ENCODE measurements at places on chromosomes 11 and 22. TPM values are rescaled to one million over a fixed set of nuclear protein-coding genes. Genes with fewer than 3 reads are reported as not detected.

GRCh38 chr11:74310857-74311256, 583 bp downstream of the P4HA3 start:
- no peak for DNase-seq

- no peak for DNase-seq
These were observed 1620.9 kb downstream of the FAM181B start for GRCh38 chr11:81112718-81113117.

DNA sequence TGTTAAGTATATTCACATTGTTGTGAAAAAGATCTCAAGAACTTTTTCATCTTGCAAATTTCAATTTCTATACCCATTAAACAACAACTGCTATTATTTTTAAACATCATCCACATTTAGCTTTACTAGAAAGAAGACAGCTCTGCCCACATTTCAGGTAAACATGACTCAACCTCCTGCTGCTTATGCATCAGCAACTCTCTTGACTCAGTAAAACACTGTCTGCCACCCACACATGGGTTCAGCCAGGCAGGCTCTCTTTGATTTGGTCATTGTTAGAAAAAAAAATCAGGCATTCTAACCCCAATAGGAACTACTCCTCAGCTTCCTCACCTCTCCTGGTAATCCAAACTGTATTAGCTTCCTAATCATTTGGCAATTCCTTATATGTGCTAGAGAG, 5.1 kb upstream of the ENDOD1 start:
- DNase-seq = peak; percentile 72

GRCh38 chr11:11318961-11319360, 34.1 kb downstream of the CSNK2A3 start:
- no peak for DNase-seq

- DNase-seq = peak; percentile 3
These were observed 125.7 kb upstream of the C11orf58 start for GRCh38 chr11:16612566-16613261.

GRCh38 chr11:99422581-99423427, 402.1 kb downstream of the CNTN5 start:
- DNase-seq = peak; percentile 7

DNA sequence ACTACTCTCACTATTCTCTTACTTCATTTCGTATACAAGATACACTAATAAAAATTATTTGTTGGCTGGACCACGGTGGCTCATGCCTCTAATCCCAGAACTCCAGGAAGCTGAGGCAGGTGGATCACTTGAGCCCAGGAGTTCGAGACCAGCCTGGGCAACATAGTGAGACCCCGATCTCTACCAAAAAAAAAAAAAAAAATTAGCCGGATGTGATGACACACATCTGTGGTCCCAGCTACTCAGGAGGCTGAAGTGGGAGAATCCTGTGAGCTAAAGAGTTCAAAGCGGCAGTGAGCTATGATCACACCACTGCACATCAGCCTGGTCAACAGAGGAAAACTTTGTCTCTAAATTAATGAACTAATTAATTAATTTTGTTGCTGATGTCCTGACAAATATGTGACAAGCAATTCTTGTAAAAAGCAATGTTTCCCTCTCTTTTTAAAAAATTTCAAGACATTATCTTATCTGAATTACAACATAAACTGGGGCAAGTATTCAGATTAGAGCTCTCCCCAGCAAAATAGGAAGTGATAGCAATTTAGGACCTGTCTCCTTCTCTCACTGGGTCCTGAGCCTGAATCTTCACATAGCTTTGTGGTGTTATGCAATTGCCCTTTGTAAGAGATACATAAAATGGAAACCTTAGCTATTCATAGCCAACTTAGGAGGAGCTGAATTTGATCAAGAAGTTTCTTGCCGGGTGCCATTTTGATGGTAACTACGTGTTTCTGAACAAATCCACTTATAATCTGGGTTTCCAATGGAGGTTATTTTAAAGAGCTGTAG, 17.6 kb upstream of the TMA7B start:
- no peak for DNase-seq

- DNase-seq = peak; percentile 86
These were observed 8.6 kb upstream of the UPB1 start for GRCh38 chr22:24486501-24486921.

- no peak for DNase-seq
These were observed 357.2 kb downstream of the OPCML start for GRCh38 chr11:133175103-133175502.

GRCh38 chr22:23565305-23565914, 14.7 kb downstream of the IGLL1 start:
- DNase-seq = no peak

DNA sequence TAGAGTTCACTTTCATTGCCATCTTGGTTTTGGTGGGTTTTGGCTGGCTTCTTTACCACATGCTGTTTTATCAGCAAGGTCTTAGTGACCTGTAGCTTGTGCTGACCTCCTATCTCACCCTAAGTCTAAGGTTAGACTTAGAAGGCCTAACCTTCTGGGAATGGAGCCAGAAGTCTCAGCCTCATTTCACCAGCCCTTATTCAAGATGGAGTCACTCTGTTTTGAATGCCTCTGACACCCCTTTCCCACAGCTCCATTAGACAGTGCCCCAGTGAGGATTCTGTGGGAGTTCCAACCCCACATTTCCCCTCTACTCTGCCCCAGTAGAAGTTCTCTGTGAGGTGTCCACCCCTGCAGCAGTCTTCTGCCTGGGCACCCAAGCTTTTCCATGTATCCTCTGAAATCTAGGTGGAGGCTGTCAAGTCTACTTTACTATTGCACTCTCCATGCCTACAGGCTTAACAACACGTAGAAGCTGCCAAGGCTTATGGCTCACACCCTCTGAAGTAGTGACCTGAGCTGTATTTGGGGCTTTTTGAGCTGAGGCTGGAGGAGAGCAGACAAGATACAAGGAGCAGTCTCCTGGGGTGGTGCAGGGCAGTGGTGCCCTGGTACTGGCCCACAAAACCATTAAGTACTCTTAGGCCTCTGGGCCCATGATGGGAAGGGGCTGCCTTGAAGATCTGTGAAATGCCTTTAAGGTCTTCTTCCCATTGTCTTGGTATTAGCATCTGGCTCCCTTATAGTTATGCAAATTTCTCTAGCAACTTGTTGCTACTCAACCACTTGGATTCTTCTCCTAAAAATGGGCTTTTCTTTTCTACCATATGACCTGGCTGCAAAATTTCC, 65.9 kb upstream of the SC5D start:
- no peak for DNase-seq

DNA sequence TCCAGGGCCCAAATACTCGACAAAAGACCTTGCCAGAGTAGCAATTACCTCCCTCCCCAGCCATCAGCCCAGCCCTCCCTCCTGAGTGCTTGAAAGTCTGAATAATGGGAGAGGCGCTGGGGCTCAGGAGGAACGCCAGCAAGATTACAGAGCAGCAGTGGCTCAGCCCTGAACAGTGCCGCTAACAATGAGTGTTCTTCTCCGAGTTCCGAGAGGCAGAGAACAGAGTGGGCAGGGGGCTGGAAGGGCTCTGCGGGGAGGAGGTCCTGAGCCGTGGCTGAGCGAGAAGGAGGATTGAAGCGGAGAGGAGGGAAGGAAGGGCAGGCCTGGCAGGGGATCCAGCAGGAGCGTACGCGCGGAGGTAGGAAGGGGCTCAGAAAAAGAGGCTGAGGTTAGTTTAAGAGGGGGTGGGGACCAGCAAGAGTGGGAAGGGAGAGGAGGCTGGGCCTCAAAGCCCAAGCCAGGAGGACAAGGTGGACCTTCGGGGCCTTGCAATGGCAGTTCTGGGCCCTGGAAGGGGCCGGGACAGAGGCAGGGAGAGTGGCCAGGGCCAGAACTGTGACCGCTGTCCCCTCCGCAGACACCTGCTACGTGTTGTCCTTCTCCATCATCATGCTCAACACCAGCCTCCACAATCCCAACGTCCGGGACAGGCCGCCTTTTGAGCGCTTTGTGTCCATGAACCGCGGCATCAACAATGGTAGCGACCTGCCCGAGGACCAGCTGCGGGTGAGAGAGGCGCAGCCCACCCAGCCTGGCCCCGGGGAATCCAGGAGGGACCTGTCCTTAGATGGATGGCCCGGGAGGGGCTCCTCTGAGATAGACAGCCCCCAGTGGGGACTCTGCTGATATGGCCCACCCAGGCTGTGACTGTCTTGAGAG, 20.6 kb downstream of the CYTH4 start:
- DNase-seq = no peak

DNA sequence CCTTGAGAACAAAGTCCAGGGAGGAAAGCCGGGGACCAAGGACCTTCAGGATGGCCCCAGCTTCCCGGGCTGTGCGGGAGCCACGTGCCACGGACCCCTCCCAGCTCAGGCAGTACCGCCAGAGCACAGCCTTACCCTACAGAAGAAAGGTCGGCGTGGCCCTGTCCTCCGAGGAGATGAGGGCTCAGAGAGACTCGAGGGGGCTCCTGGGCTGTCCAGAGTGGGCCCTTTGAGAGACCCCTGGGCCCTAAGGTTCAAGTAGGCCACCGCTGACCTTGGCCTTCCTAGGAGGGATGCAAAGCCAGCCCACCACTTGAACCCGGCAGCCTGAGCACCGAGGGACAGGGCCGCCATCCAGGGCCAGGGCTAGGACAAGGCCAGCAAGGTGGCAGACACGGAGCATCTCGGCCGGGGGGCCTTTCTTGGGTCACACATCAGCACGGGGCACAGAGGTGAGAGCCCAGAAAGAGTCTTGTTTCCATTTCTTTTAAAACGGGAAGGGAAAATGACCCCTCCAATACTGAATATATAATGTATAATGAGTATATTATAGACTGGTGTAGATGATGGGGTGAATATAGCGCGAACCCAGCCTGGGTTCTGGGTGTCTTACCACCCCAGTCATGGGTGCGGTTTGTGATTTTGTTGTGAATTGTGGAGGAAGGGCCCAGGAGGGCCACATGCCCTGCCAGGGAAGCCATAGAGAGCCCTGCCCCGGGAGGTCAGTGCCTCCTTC, 34.4 kb upstream of the PPARA start:
- DNase-seq = no peak

GRCh38 chr22:35634015-35634414, 14.2 kb upstream of the APOL6 start:
- DNase-seq = no peak

DNA sequence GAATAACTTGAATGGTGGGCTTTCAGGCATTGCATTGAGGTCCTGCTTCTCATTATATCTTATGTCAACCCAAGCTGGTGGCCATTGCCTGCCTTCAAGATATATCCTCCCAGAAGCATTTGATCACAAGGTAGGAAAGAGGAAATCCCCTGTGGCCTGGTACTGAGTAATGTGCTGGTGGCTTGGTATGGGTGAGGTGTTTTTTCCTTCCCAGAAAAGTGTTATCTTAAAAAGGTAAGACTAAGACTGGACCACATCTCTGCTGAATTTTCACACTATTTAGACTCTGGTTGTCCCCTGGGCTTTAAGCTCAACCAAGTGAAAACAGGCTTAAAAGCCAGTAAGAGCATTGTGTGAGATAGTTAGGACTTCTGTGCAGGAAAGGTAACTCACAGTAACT, 3.7 kb downstream of the INSC start:
- no peak for DNase-seq

GRCh38 chr11:2886191-2886894, 768 bp upstream of the CDKN1C start:
- no peak for DNase-seq

DNA sequence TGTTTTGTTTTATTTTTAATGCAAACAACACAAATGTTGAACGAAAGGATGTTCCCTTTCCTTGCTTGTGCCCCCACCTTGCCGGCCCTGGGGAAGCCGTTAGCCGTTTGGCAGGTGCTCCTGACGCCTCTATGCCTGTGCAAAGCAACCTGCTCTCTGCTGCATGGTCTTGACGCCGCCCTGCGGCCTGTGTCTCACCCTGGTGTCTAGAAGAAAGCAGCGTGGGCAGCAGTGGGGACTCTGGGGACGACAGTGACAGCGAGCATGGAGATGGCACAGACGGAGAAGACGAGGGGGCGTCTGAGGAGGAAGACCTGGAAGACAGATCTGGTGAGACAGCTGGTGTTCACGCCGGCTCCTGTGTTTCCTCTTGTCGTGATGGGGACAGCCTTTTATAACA, 5.5 kb downstream of the PHRF1 start:
- DNase-seq = no peak

GRCh38 chr11:61963016-61963281, 4.5 kb downstream of the FTH1 start:
- no peak for DNase-seq

GRCh38 chr11:105092256-105093239, 47.0 kb downstream of the CARD18 start:
- peak; percentile 82 for DNase-seq

DNA sequence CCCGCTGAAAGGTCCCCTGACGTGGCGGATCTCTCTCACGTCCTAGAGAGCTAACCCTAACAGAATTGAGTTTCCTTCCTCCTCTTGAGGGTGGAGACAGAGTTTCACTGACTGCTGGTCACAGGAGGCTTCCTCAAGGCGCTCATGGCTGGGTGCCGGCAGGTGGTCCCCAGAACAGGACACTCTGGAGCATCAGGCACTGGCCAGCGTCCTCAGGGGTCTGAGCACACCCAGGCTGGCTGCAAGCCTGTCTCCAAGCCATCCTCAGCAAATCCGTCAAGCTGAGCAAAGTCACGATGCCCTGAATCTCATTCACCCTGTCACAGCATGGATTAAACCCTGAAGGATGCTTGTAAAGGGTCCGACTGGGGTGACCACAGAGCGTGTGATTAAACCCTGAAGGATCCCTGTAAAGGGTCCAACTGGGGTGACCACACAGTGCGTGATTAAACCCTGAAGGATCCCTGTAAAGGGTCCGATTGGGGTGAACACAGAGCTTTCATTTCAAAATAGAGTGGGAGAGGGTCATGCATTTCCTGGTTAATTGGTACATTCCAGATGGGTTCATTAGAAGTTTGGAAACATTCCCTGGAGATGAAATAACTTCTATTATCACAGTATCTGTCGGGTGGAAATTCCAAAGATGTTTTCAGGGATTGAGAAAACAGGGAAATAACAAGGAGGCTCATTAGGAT, 473.0 kb downstream of the BRD1 start:
- no peak for DNase-seq

GRCh38 chr22:44261164-44261860, 51.4 kb downstream of the SHISAL1 start:
- no peak for DNase-seq

- DNase-seq = no peak
These were observed 178.4 kb upstream of the MTNR1B start for GRCh38 chr11:92790926-92791616.

The FOLH1 gene
- polyA plus RNA-seq = 0.20 TPM

The UBQLNL gene
- 0.11 TPM for polyA plus RNA-seq

The VSTM5 gene
- 0.03 TPM for polyA plus RNA-seq

The PARVA gene
- polyA plus RNA-seq = 17.1 TPM

The IL17REL gene
- not detected for polyA plus RNA-seq

The MPZL3 gene
- 4.3 TPM for polyA plus RNA-seq

The OR6T1 gene
- not detected for polyA plus RNA-seq

The UFD1 gene
- polyA plus RNA-seq = 122 TPM

The BTBD18 gene
- polyA plus RNA-seq = not detected

The GAL3ST3 gene
- polyA plus RNA-seq = not detected

Measured in foreskin keratinocyte (primary cell).